ENCODE measurements at places on chromosomes 5 and 9.
A peak's percentile ranks its signal among the peaks of the same experiment; 100 is the strongest.

- peak; percentile 25 for DNase-seq
These were observed 132.8 kb upstream of the RAI14 start for GRCh38 chr5:34523387-34523726.

- no peak for DNase-seq
These were observed 314.0 kb downstream of the AGTPBP1 start for GRCh38 chr9:85427772-85428171.

- no peak for DNase-seq
These were observed 241.5 kb upstream of the COX7C start for GRCh38 chr5:86376214-86376613.

DNA sequence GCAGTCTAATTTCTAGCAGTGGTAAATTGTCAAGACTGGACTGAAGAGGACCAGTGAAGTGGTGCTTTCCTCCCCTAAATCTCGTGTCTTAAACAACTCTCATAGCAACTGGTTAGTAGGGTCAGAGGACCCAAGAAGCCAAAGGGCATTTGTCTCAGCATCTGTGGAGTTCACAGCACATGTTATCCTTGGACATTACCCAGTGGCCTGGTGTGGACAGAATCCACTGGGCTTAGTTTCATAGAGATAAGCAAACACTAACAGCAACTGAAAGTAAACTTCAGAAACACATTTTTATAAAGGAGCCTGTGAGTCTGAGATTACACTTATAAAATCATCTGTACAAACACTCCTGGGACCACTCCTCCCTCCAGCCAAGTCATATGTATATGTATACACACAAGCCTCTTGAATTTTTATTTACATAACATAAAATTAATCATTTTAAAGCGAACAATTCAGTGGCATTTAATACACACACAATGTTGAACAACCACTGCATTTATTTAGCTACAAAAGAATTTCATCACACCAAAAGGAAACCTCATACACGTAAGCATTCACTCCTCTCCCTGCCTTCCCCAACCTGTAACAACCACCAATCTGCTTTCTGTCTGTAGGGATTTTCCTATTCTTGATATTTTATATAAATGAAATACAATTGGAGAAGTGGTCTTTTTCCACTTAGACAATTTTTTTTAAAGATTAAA, 457.8 kb downstream of the RASEF start:
- peak; percentile 25 for DNase-seq

- no peak for DNase-seq
These were observed 342.4 kb upstream of the TYRP1 start for GRCh38 chr9:12350775-12351174.

- no peak for DNase-seq
These were observed 132.7 kb upstream of the POU5F2 start for GRCh38 chr5:93874080-93874479.

DNA sequence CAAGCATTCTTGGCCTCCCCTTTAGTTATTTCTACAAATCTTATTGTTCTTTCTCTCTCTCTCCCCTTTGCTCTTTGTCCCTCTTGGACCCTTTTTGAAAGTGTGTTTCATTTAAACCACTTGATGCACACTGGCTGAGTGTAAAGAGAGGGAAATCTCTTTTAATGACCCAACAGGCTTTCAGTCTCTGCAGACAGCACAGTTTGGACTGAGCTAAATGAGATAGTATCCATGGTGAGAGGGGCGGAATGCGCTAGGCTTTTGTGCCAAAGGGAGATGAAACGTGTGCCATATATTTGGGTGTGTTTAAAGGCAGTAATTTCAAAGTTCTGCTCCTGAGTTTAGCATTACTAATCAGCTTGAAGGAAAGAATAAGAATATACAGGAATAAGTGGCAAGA, 184.9 kb downstream of the PCSK1 start:
- no peak for DNase-seq

GRCh38 chr9:131203431-131204218, 72.7 kb downstream of the FAM78A start:
- DNase-seq: no peak

- DNase-seq: no peak
These were observed 80.3 kb downstream of the ADGRV1 start for GRCh38 chr5:90638878-90639277.

- DNase-seq: no peak
These were observed 213.5 kb downstream of the DENND1A start for GRCh38 chr9:123716339-123716945.

DNA sequence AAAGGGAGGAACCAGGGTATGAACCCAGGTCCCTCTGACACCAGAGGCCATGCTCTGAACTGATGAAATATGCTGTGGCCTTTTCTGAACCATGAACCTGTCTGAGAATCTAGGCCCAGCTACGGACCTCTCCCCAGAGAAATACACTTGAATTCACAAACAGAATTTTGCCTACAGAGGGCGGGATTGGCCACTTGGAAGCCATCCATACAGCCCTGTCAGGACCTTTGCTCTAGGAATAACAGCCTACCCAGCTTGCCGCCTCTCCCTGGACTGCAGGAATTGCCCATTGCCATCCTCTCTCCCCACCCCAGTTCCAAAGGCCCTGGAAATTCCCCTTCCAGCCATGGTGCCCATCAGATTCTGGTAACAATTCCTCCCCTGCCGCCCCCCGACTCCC, 26.6 kb downstream of the MORN5 start:
- DNase-seq: no peak

GRCh38 chr9:120707170-120707569, 7.1 kb downstream of the MEGF9 start:
- DNase-seq: no peak

DNA sequence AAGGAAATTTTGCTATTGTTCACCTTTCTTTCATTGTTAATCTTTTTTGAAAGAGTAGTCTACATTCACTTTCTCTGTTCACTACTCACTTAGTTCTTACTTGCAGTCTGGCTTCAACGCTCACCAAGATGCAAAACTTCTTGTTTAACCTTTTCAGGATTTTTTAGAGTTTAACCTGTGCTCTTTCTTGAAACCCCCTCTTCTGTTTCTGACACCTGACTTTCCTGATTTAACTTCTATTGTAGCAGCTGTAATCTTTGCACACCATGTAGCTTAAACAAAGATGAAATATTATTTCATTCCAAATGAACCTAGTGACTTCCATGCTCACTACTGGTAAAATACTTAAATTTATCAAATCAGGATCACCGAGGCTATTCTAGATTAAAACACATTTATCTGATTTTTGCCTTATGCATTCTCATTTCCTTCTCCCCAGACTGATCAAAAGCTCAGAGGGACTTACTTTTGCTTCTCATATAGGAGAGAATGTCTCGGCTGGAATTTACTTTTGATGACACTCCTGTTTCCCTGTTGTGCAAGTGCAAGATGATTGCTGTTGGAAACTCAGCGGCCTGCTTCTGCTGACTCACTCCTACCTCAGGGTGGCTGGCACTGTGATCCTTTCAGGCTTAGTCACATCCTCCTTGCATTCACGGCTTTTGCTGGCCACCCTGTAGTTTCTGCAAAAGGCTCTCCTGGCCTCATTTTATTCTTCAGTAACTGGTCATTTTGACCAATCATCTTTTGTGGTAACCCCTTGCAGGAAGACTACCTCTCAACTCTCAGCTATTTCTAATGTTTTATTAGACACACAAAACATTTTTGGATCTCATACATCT, 109.3 kb upstream of the IFNE start:
- no peak for DNase-seq

- DNase-seq: no peak
These were observed 14.3 kb downstream of the CEL start for GRCh38 chr9:133075925-133076630.

- DNase-seq: peak; percentile 64
These were observed 6.9 kb downstream of the NOL6 start for GRCh38 chr9:33466565-33467495.

GRCh38 chr9:114350636-114351401, 21.1 kb downstream of the ORM2 start:
- DNase-seq: no peak

- no peak for DNase-seq
These were observed 29.9 kb downstream of the SPACA9 start for GRCh38 chr9:132908635-132909034.

DNA sequence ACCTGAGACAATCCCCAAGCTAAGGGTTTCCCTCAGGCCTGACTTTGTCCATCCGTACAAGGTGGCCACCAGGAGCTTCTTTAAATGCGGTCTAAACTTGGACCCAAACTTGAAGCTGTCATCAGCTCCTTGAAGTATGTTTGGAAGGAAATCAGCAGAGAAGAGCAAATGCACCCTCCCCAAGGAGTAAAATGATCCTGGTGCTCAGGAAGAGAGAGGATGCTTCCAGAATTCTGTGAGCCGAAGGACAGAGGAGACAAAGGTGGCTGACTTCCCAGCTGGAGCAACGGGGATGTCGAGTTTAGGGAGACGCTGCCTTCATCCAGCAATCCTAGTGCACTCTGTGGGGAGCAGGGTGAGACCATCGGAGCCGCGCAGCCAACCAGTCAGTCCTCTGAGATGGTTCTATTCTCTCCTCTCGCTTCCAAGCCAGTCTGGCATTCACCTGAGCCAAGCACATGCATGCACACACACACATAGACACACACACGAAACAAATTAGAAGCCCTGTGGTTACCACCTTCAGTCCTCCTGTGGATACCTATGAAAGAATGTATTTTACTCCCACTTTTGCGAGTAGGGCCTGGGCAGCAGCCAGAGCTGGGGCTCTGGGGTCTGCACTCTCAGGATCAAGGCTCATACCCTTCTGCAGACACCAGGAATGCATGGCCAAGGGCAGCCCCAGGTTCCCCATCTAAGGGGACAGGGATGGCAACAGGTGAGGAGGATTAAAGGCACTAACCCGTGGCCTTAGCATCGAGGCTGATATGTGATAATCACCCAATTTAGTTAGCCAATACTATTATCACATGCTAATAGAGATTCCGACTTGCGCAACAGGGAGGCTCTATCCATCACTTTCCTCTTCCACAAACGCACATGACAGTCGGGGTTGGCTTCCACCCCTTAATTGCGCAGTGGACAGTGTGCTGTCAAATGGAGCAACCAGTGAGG, 75.8 kb downstream of the GTF3C4 start:
- peak; percentile 52 for DNase-seq

DNA sequence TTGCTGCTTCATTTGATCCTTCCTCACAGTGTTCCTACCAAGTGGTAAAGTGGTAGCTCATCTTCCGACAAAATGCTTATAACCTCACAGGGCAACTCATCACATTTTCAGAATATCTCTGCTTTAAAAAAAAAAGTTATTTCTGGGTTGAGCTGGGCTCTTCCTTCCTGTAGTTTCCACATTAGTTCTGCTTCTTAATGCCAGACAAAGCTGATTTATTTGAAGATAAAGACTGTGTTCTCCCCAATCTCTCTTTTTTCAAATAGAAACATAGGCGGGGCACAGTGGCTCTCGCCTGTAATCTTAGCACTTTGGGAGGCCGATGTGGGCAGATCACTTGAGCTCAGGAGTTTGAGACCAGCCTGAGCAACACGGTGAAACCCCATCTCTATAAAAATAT, 273.1 kb downstream of the ACTL7B start:
- DNase-seq: no peak

DNA sequence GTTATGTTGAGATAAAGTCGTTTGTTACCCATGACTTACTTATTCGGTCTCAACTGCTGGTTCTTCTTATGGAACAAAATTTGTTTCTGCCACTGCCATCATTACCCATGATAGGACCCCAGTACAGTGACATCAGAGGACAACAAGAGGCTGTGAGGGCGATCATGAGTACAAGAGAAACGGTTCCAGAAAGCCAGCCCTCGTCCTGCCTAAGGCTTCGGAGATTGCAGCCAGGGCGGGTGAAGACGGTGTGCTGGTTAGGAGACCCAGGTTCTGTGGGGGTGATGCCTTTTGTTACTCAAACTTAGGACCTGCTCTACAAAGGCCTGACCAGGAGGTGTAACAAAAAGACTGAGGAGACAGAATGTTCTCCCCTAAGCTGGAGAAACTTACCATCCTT, 10.9 kb downstream of the FYB1 start:
- DNase-seq: no peak

GRCh38 chr5:98432378-98432777, 341.1 kb upstream of the RGMB start:
- no peak for DNase-seq

DNA sequence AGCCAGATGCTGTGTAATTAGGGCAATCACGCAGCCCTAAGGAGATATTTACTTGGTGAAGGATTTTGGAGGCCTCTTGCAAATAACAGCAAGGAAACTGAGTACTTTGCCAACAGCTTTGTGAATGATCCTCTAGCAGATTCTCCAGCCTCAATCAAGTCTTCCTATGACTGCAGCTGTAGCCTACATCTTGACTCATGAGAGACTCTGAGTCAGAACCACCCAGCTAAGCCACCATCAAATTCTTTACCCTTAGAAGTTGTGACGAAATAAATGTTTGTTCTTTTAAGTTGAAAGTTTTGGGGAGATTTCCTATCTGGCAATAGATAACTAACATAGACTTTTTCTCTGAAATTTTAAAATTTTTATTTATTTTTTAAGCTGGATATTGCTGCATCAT, 237.6 kb upstream of the CCNH start:
- no peak for DNase-seq

DNA sequence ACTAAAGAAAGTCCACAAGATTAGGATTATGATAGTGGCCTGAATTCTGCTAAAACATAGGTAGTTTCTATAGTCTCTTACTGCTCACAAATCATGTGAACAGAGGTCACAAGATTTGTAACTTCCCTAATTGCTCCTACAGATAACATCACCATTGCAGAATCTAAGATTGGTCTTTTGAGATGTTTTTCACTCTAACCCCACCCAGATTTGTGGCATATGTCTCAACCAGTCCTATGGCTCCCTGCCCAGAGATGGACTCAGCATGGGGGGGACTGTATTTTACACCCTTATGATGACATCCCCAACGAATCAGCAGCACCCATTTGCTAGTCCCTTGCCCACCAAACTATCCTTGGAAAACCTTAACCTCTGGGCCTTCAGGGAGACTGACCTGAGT, 1046.2 kb downstream of the CDH12 start:
- DNase-seq: no peak

- peak; percentile 88 for DNase-seq
These were observed 53.4 kb downstream of the TENT4A start for GRCh38 chr5:6766604-6767093.

DNA sequence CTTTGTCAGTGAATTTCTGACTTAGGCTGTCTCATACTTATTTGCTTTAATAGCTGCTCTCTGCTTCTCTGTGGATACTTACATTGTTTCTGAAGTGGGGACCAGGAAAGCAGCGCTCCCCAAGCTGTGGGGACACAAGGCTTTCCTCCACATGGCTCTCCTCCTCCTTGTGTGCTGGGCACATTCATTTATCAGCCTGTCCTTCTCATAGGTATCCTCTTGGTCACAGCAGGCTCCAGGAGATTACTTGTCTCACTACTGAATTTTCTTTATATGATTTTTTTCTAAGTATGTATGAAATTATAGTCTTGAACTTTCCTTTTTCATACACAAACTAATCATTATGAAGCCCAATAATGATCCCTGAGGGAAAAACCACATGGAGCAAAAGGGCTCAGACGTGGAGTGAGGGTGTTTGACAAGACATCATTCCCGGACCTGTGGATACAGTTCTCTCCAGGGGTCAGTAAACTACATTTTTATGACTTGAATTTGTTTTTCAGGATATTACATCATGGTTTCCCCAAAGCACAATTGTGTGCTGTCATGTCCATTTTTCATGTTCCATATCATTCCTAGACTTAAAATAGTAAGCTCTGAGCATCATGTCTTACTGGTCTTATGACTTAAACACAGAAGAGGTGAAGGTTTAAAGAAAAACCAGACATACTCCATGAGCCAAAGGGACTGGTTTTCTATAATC, 234.5 kb downstream of the PCSK1 start:
- DNase-seq: peak; percentile 19

- peak; percentile 88 for DNase-seq
These were observed 48.0 kb upstream of the CAST start for GRCh38 chr5:96614110-96614691.

- DNase-seq: peak; percentile 30
These were observed 94.4 kb upstream of the IFNE start for GRCh38 chr9:21576331-21577189.

- no peak for DNase-seq
These were observed 11.2 kb upstream of the ENC1 start for GRCh38 chr5:74651710-74652109.

Measured in tongue (tissue), 3 donors.